ENCODE measurements at places on chromosomes 3 and 15.
A peak's percentile ranks its signal among the peaks of the same experiment; 100 is the strongest.

- no peaks in the 10 kb centered on the region for H3K27me3 ChIP-seq
- no peak overlapping the region for H3K27ac ChIP-seq
- H3K36me3 ChIP-seq: no peaks in the 10 kb centered on the region
- H3K4me3 ChIP-seq: no peak overlapping the region
Observed at GRCh38 chr3:150890295-150890694, 14.9 kb downstream of the MINDY4B start.

DNA sequence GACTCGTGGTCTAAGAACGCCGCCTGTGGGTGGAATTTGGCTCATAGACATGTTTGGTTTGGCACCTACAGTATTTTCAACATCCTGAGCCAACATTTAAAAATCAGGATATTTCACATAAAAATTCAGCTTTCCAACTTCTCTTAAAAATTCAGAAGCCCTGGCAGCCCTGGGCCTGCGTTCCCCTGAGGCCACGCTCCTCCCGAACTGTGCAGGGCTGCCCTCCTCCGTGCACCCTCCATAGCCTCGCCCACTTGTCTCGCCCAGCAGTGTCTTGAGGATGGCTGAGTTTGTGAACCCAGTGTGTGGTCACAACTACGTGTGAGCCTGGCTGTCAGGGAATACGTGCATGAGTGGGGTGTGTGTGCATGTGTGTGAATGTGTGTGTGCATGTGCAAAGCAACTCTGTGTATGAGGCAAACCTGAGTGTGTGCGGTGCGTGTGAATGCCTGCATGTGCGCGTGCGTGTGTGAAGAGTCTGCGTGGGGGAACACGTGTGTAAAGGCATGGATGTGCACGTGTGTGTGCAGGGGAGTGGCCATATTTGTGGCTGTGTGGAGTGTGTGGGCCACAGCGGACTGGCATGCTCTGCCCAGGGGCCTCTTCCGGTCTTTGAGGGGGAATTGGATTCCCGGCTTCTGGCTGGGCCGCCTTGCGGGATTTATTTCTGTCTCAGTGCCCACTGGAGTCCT, 30.9 kb downstream of the PTH1R start:
- H3K4me1 ChIP-seq: peaks cover 20% of the 10 kb centered on the region
- no peaks in the 10 kb centered on the region for H3K27me3 ChIP-seq
- no peak overlapping the region for H3K27ac ChIP-seq

DNA sequence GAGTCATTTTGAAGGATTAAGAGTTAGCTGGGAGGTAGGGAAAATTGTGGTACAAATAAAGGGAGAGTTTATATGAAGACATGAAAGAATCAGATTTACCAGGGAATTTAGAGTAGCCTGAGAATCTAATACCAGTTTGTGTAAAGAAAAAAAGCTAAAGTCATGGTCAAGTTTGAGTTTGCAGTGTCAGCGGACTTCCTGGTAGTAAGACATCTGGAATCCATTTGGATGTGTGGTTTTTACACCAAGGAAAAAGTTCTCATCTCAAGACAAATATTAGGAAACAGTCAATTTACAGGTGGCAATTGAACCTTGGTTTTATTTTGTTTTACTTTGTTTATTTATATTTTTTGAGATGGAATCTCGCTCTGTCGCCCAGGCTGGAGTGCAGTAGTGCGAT, 1.5 kb upstream of the P2RY12 start:
- H3K4me3 ChIP-seq: no peak overlapping the region
- H3K27ac ChIP-seq: no peak overlapping the region
- H3K27me3 ChIP-seq: no peaks in the 10 kb centered on the region
- no peaks in the 10 kb centered on the region for H3K36me3 ChIP-seq
- DNase-seq: no peak

GRCh38 chr15:48536681-48537091, 108.8 kb downstream of the FBN1 start:
- no peaks in the 10 kb centered on the region for H3K36me3 ChIP-seq
- no peak overlapping the region for H3K4me3 ChIP-seq
- no peaks in the 10 kb centered on the region for H3K4me1 ChIP-seq
- no peak overlapping the region for H3K27ac ChIP-seq
- DNase-seq: no peak
- no peaks in the 10 kb centered on the region for H3K27me3 ChIP-seq

- no peak overlapping the region for H3K4me3 ChIP-seq
- H3K36me3 ChIP-seq: no peaks in the 10 kb centered on the region
- no peak overlapping the region for H3K27ac ChIP-seq
- H3K27me3 ChIP-seq: no peaks in the 10 kb centered on the region
Observed at GRCh38 chr3:132997404-132998185, 40.6 kb upstream of the TMEM108 start.

DNA sequence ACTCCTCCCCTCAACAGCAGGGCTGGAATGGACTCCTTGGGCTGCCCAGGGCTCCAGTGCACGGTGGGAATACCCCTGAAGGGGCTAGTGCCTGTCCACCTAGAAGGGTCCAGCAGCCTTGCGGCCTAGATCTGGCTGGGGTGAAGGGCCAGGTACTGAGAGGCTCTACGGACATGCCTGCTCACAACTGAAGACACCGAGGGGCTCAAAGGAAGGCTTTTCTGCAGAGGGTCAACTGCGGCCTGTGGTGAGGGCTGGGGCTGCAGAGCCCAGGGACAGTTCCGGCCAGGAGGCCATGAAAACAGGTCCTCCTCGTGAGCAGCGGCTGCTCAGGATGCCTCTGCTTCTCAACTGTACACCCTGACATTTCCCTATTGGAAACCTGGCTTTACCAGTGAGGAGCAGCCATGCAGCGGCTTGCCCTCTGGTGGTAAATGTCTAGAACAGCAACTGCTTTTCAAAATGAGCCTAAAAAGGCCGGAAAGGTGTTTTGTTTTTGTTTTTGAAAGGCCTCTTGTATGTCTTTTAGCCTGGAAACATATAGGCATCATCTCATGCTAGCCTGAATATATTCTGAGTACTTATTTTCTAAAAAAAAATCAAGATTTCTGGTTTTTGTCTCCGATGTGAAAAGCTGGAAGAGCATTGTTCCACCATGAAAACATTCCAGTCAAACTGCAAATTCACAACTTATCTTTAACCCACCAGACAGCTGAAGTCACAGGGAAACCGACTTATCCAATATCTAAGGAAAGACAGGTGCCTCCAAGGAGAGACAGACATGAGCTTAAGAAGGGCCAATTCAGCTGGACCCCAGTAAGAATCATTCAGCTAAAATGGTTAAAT, 163.4 kb downstream of the KLF13 start:
- no peak overlapping the region for H3K27ac ChIP-seq
- no peaks in the 10 kb centered on the region for H3K36me3 ChIP-seq
- peak; percentile 57 for DNase-seq
- no peaks in the 10 kb centered on the region for H3K27me3 ChIP-seq
- no peak overlapping the region for H3K4me3 ChIP-seq

DNA sequence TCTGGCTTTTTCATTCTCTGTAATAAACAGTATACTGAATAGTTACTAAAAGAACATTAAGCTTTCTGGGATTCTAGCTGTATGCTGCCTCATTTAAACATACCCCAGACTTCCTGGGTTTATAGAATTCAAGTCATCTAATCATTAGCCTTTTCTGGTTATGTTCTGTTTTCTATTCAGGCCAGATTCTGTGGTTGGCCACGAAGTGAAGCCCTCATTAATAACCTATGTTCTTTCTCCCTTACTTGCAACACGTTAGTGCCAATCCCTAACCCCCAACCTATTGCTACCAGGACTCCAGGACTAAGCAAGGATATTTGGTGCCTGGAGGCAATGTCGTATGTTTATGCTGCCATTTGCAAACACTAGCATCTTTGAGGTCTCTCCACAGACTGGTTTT, 28.6 kb upstream of the MTMR10 start:
- peaks cover 20% of the 10 kb centered on the region for H3K4me1 ChIP-seq
- no peak overlapping the region for H3K27ac ChIP-seq
- no peak overlapping the region for H3K4me3 ChIP-seq
- no peaks in the 10 kb centered on the region for H3K27me3 ChIP-seq

- H3K4me1 ChIP-seq: peaks cover 10% of the 10 kb centered on the region
- no peak overlapping the region for H3K4me3 ChIP-seq
- H3K27ac ChIP-seq: no peak overlapping the region
- H3K27me3 ChIP-seq: no peaks in the 10 kb centered on the region
Observed at GRCh38 chr3:65999606-66000005, 39.1 kb downstream of the MAGI1 start.

- H3K36me3 ChIP-seq: no peaks in the 10 kb centered on the region
- peak; percentile 54 for DNase-seq
- no peak overlapping the region for H3K27ac ChIP-seq
- H3K27me3 ChIP-seq: no peaks in the 10 kb centered on the region
- H3K4me1 ChIP-seq: no peaks in the 10 kb centered on the region
- H3K4me3 ChIP-seq: no peak overlapping the region
Observed at GRCh38 chr3:60636846-60637245, 614.4 kb downstream of the FHIT start.

DNA sequence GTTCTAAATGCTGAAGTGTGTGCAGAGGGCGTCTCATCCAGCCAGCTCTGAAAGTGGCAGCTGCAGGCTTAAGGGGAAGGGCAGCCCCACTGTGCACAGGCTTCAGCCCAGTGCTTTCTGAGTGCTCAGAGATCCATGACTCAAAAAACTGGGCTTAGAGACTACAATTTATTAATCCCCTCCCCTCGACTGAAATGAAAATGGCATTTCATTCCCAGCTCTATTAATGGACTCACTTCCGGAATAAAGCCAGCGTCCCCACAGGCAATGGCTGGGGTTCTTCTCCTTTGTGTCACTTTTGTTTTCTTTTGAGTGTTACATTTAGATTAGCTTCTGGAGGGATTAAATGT, 55.5 kb upstream of the PLXNA1 start:
- H3K36me3 ChIP-seq: no peaks in the 10 kb centered on the region
- no peaks in the 10 kb centered on the region for H3K4me1 ChIP-seq
- DNase-seq: no peak
- no peaks in the 10 kb centered on the region for H3K27me3 ChIP-seq
- no peak overlapping the region for H3K27ac ChIP-seq
- H3K4me3 ChIP-seq: no peak overlapping the region

All from kidney (tissue), 22 donors.